Stimulated activated CD8-positive, alpha-beta memory T cell treated with anti-CD3 and anti-CD28 coated beads, Interleukin-2, amount 100 ng/mL, for 48 hours (primary cell): ENCODE measurements at places on chromosomes 16 and 17.

GRCh38 chr17:69815406-69815805 lies 259.6 kb upstream of the KCNJ16 start:
- no peak for DNase-seq

- no peak for DNase-seq
These were observed 47.1 kb downstream of the EPN2 start for GRCh38 chr17:19284005-19284959.

GRCh38 chr17:49514071-49514721 lies 19.1 kb downstream of the NGFR start:
- DNase-seq, result no peak

DNA sequence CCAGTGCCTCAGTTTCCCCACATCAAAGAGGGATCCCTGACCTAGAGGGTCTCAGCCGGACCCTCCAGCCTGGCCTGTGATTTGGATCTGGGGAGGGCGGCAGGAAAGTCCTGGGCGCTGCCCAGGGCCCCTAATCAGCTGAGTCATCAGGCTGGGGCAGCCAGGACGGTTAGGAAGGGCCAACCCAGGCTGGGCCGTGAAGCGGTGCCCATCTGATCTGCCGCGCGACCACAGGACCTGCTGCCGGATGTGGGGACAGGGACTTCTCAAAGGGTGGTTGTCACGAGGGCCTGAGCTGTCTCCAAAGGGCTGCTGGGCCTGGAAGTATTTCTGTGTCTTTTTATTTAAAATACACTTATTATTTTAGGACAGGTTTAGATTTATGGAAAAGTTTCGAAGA lies 4.4 kb downstream of the TPSAB1 start:
- no peak for DNase-seq
